SJSA1 (cell line): ENCODE measurements at places on chromosomes 5 and 9. TPM values are rescaled to one million over a fixed set of nuclear protein-coding genes. Genes with fewer than 3 reads are reported as not detected.
A peak's percentile ranks its signal among the peaks of the same experiment; 100 is the strongest.

Gene RUSC2
- 22.1 and 24.0 TPM in 2 replicates for total RNA-seq

Gene ZNF462
- 6.5 and 11.9 TPM in 2 replicates for total RNA-seq

Gene SAXO1
- total RNA-seq: not detected in 2 replicates

Gene TGFBI
- total RNA-seq: 172 and 185 TPM in 2 replicates

Gene FUBP3
- total RNA-seq: 43.3 and 52.3 TPM in 2 replicates

Gene GARIN3
- total RNA-seq: not detected in 2 replicates

Gene ARID3C
- total RNA-seq: not detected in 2 replicates

Gene TRIP13
- 108 TPM in 2 replicates for total RNA-seq

Gene ARL14EPL
- 1.3 TPM in 1 of 2 replicates, not detected in the other for total RNA-seq

Gene NSA2
- 128 and 150 TPM in 2 replicates for total RNA-seq

DNA sequence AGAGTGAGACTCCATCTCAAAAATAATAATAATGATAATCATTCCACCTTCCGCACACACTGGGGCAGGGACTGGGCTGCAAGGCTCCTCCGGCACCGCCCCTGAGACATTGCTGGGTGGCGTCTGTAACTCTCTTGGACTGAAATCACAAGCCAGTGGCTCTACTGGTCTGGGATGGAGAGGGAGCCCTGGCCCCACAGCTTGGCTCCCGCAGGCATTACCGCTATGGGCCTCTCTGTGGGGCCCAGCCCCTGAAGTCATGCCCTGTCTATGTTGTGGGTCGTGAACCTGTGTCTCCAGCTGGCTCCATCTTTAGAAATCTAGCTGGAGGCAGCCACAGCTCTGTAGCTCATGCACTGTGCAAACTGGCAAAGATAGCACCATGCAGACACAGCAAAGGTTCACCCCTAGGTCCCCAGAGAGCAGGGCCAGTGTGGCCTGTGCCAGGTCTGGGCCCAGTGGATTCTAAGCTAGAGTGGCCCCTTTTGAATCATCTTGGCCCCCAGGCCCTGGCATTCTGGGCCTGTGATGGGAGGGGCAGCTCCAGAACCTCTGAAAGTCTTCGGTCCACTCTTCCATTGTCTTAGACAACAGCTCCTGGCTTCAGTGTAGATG, 36.1 kb upstream of the COL5A1 start:
- H3K27ac ChIP-seq: no peak overlapping the region
- no peaks in the 10 kb centered on the region for H3K36me3 ChIP-seq
- H3K4me3 ChIP-seq: no peak overlapping the region
- DNase-seq: no peak

DNA sequence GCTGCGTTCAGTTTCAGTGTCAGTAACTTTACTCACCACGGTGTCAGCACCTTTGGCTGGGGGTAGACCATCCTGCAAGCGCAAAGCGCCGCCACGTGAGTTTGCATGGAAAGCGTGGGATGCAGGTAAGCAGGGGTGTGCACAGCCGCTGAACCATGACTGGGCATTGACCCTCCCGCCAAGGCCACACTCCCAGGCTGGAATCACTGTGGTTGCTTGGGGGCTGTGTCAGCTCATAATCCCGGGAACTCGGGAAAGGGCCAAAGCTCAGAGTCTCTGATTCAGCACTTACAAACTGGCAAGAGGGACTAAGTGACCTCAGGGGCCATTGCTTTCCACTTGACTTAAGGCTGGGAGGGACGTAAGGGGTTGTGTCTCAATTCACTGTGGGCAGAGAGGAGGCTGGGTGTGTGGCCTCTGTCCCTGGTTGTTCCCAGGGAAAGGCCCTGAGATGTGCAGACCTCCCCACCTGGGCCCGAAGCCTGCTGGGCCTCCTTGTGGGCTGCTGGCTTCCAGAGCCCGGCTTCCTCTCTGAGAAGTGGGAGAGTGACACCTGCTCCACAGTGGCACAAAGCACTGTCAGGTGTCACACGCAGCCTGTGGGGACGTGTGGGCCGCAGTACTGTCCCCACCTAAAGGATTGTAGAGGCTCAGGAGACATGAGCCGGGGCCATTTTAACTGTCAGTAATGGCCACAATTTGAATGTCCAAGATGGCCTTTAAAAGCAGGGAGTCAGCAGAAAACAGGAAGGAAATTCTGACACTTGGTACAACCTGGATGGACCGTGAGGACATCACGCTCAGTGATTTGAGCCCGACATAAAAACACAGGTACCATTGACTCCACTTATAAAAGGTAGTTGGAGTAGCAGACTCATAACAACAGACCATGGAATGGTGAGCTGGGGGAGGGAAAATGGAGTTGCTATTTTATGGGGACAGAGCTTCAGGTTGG, 16.7 kb downstream of the ABO start:
- no peak overlapping the region for H3K27ac ChIP-seq
- H3K27me3 ChIP-seq: peaks cover 11% of the 10 kb centered on the region
- no peak for DNase-seq
- H3K4me1 ChIP-seq: no peaks in the 10 kb centered on the region
- no peak overlapping the region for H3K4me3 ChIP-seq

DNA sequence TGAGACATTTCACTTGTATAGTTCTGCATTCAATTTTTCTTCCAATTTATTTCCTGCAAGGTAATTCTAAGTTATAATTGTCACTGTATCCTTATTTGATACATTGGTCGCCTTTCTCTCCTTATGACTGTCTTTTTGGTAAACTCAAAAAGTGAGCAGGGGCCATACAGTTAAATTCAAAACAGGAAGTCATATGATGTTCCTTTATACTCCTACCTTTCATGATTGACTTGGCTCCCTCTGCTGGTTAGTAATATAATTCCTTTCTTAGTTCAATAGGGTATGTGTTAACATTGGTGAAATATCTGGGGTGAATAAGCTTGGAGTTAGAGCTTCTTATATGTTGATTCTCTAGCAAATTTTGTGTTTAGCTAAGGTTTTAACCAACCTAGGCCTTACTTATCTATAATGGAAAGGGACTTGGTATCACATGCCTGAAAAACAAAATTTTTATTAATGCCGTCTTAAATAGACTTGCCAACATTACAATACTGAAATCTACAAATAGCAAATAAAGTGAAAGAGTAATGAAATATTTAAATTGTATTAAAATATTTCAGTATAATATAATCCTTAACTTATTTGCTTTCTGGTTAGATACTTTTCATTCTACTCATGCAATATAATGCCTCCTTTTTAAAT, 6.0 kb upstream of the NIPBL start:
- H3K4me3 ChIP-seq: no peak overlapping the region
- DNase-seq: peak; percentile 46
- peaks cover 6% of the 10 kb centered on the region; the same call in 1 of the 2 replicates for H3K4me1 ChIP-seq
- peaks cover 12% of the 10 kb centered on the region for H3K36me3 ChIP-seq

DNA sequence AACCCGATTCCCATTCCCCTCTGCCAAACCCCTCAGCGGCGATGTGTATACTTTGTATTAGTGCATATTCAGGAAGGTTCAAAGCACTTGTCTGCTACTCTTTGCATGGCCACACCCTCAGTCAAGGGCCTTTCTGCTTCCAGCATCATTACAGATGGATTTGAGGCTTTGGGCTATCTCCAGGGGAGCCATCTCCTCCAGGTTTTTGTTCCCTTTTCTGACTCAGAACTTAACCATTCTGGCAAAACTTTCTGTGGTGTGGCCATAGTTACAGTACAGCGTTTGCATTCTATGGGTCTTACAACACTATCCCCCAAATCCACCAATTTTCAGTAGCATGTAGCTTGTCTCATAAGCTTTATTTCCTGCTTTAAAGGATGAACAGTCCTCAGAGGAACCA, 36.0 kb upstream of the SVEP1 start:
- no peak overlapping the region for H3K27ac ChIP-seq
- no peaks in the 10 kb centered on the region for H3K27me3 ChIP-seq
- H3K36me3 ChIP-seq: no peaks in the 10 kb centered on the region
- no peak overlapping the region for H3K4me3 ChIP-seq
- DNase-seq: no peak

DNA sequence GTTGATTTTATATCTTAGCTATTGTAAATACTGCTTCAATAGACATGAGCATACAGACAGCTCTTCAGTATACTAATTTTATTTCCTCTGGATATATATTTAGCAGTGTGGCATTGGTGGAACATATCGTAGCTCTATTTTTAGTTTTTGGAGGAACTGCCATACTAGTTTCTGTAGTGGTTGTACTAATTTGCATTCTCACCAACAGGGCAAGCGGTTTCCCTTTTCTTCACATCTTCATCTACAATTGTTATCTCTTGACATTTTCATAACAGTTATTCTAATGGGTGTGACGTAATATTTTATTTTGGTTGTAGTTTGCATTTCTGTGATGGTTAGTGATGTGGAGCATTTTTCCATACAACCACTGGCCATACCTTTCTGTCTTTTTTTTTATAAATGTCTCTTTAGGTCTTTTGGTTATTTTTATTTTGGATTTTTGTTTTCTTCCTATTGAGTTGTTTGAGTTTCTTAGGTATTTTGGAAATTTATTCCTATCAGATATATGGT, 32.5 kb downstream of the TAF11L14 start:
- H3K4me3 ChIP-seq: no peak overlapping the region
- H3K36me3 ChIP-seq: no peaks in the 10 kb centered on the region
- DNase-seq: no peak
- H3K4me1 ChIP-seq: no peaks in the 10 kb centered on the region
- peaks cover 5% of the 10 kb centered on the region; the same call in 1 of the 2 replicates for H3K27me3 ChIP-seq

GRCh38 chr5:40224421-40224820, 455.3 kb upstream of the PTGER4 start:
- peak overlapping the region; percentile 71 for H3K27ac ChIP-seq
- H3K4me3 ChIP-seq: no peak overlapping the region
- DNase-seq: no peak
- no peaks in the 10 kb centered on the region for H3K27me3 ChIP-seq
- H3K4me1 ChIP-seq: peaks cover 33% of the 10 kb centered on the region

- H3K4me3 ChIP-seq: no peak overlapping the region
- no peak for DNase-seq
- H3K36me3 ChIP-seq: no peaks in the 10 kb centered on the region
- no peak overlapping the region for H3K27ac ChIP-seq
- no peaks in the 10 kb centered on the region for H3K27me3 ChIP-seq
Observed at GRCh38 chr9:121242959-121243346, 25.0 kb upstream of the GSN start.

DNA sequence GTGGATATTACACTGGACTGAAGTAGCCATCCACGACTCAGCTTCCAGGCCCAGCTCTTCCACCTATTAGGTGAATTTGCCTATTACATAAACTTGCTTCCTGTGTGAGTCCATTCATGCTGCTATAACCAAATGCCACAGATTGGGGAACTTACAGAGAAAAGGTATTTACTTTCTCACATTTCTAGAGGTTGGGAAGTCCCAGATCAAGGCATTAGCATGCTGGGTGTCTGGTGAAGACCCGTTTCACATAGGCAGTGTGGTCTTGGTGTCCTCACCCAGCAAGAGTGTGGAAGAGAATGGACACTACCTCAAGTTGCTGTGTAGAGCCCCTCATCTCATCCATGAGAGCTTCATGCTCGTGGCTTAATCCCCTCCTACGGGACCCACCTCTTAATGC, 282.6 kb downstream of the IRX1 start:
- H3K36me3 ChIP-seq: no peaks in the 10 kb centered on the region
- DNase-seq: no peak
- no peaks in the 10 kb centered on the region for H3K27me3 ChIP-seq
- no peak overlapping the region for H3K27ac ChIP-seq
- no peak overlapping the region for H3K4me3 ChIP-seq

GRCh38 chr5:171907725-171908343, 98.6 kb downstream of the FBXW11 start:
- peak; percentile 70 for DNase-seq
- H3K27me3 ChIP-seq: no peaks in the 10 kb centered on the region
- H3K4me3 ChIP-seq: no peak overlapping the region
- H3K36me3 ChIP-seq: peaks cover 36% of the 10 kb centered on the region
- 0 out of 2 replicates have a peak, but pooled peaks cover 3% of the 10 kb centered on the region for H3K4me1 ChIP-seq
- no peak overlapping the region for H3K27ac ChIP-seq

GRCh38 chr9:103431809-103432208, 436.7 kb downstream of the CYLC2 start:
- no peak for DNase-seq
- no peaks in the 10 kb centered on the region for H3K4me1 ChIP-seq
- H3K27ac ChIP-seq: no peak overlapping the region
- no peaks in the 10 kb centered on the region for H3K27me3 ChIP-seq

GRCh38 chr9:92196909-92197308, 81.7 kb upstream of the SPTLC1 start:
- DNase-seq: no peak
- no peaks in the 10 kb centered on the region for H3K36me3 ChIP-seq
- H3K4me1 ChIP-seq: no peaks in the 10 kb centered on the region
- no peak overlapping the region for H3K27ac ChIP-seq

- no peak for DNase-seq
- H3K4me3 ChIP-seq: no peak overlapping the region
- H3K27ac ChIP-seq: no peak overlapping the region
- H3K4me1 ChIP-seq: peaks cover 8% of the 10 kb centered on the region
Observed at GRCh38 chr9:122029898-122030297, 63.2 kb downstream of the TTLL11 start.

- no peaks in the 10 kb centered on the region for H3K4me1 ChIP-seq
- no peak for DNase-seq
- H3K36me3 ChIP-seq: peaks cover 10% of the 10 kb centered on the region; the same call in 1 of the 2 replicates
- H3K27ac ChIP-seq: no peak overlapping the region
- H3K27me3 ChIP-seq: no peaks in the 10 kb centered on the region
Observed at GRCh38 chr9:21527579-21527978, 45.5 kb upstream of the IFNE start.

GRCh38 chr5:139635606-139636206, 12.4 kb upstream of the CXXC5 start:
- no peak overlapping the region for H3K27ac ChIP-seq
- DNase-seq: peak; percentile 88
- H3K4me1 ChIP-seq: peaks cover 45% of the 10 kb centered on the region
- H3K36me3 ChIP-seq: no peaks in the 10 kb centered on the region

GRCh38 chr9:20271723-20272122, 350.6 kb downstream of the MLLT3 start:
- no peaks in the 10 kb centered on the region for H3K4me1 ChIP-seq
- no peak overlapping the region for H3K4me3 ChIP-seq
- no peaks in the 10 kb centered on the region for H3K27me3 ChIP-seq
- no peak overlapping the region for H3K27ac ChIP-seq
- H3K36me3 ChIP-seq: no peaks in the 10 kb centered on the region

DNA sequence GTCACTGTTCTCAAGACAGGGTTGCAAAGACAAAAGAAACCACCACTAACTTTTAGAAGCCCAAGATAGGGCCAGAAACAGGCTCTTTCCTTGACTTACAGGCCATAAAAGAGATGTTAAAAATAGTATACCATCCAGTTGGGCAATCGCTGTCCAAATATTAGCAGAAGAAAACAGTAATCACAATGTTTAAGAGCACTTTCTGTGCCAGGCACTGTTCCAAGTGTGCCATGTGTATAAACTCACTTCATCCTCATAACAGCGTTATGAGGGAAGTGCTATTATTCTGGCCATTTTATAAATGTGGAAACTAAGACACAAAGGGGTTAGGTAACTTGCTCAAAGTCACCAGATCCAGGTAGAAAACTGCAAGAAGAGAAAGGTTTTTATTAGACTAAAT, 111.7 kb downstream of the KCNN2 start:
- H3K27ac ChIP-seq: no peak overlapping the region
- H3K27me3 ChIP-seq: no peaks in the 10 kb centered on the region
- H3K4me1 ChIP-seq: no peaks in the 10 kb centered on the region
- H3K36me3 ChIP-seq: no peaks in the 10 kb centered on the region
- no peak for DNase-seq
- no peak overlapping the region for H3K4me3 ChIP-seq
